ENCODE measurements at places on chromosomes 2 and 18.

- DNase-seq: no peak
Measured at GRCh38 chr2:98160554-98160953, 73.6 kb downstream of the VWA3B start.

GRCh38 chr2:223300326-223300725, 248.3 kb downstream of the KCNE4 start:
- no peak for DNase-seq

DNA sequence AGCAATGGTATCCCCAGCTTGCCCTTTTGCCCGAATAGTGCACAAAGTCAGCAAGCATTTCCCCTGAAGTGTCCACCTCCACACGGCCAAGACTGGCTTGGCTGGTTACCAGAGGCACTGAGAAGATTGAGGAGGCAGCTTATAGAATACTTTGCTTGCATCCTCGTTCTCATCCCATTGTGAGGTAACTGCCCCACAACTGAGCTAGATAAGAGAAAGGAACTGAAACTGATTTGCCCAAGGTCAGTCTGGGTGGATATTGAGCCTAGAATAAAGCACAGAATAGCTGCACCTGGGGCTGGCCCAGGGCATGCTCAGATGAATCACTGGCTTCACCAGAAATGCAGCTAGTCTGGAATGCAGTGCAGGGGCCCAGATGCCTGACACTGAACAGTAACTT, 32.7 kb upstream of the MAP4K3 start:
- DNase-seq: peak; percentile 69

GRCh38 chr2:113228351-113228750, 50.4 kb downstream of the PAX8 start:
- DNase-seq: no peak

GRCh38 chr2:203122317-203122986, 107.8 kb downstream of the NBEAL1 start:
- no peak for DNase-seq

GRCh38 chr2:120692691-120693090, 43.0 kb upstream of the GLI2 start:
- no peak for DNase-seq

- no peak for DNase-seq
Measured at GRCh38 chr2:119481501-119482455, 42.5 kb downstream of the SCTR start.

GRCh38 chr2:206420721-206421120, 22.6 kb upstream of the ADAM23 start:
- no peak for DNase-seq

DNA sequence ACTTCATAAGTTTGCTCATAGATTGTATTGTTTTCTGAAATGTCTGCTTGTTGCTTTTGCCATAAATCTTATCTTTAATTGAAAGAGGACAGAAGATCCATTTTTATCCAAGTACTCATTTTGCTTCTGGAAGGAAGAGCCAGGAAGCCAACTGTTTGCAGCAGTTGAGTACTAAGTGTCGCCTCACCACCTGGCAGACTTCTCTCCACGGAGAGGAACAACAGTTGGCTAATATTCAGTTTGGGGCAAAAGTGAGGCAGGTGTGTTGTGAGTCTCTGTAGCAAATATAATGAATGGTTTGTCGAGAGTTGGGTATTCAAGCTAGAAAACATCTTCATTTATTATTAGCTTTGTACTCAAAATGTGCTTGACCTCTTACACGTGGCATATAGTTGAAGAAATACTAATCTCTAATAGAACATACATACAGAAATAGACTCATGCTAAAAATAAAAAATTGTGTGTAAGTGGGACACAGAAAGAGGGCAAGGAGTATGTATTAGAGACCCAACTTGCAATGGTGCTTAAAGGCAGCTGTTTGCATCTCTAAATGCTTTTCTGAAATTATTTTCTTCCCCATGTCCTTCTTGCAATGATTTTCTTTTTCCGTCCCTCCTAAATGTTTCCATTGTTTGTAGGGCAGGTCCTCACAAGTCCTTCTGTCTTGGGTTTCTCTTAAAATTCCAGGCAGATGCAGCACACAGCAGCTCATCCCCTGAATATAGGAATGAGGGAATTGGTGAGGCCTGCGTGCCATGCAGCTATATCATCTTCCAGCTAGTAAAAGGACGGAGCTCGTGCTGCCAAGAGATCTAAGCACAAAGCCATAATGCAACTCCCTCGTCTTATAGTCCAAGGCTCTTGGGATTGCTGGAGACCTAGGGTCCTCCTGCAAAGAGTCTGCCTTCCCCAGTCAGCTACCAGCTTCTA, 44.8 kb upstream of the MAP3K20 start:
- no peak for DNase-seq

DNA sequence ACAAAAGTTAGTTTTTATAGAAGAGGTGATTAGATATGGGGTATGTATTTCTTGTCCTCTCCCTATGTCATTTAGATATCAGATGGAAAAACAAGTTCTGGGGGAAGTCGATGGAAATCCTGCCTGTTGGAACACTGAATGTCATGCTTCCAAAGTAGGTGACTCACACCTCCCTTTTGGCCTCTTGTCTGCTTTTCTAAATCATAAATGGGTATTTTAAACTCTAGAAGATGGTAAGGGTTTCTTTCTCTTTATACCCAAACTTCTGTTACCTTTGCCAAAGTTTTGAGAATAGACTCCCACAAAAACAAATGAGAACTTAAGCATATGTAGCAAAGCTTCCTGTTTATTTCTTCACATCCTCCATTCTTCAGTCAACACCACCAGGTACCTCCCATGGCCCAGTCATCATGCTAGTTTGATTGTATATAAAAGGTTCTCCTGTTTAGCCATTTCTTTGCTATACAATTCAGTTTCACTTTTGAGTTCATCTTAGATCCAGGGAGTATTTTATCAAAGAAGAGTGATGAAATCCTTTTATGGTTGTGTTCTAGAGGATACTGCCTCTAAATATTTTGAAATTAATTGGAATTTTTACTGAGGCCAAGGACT, 63.9 kb downstream of the PRKRA start:
- DNase-seq: no peak

GRCh38 chr18:9449600-9450414, 25.5 kb upstream of the RALBP1 start:
- DNase-seq: no peak

GRCh38 chr2:157735532-157735931, 106.9 kb upstream of the ACVR1C start:
- DNase-seq: no peak

DNA sequence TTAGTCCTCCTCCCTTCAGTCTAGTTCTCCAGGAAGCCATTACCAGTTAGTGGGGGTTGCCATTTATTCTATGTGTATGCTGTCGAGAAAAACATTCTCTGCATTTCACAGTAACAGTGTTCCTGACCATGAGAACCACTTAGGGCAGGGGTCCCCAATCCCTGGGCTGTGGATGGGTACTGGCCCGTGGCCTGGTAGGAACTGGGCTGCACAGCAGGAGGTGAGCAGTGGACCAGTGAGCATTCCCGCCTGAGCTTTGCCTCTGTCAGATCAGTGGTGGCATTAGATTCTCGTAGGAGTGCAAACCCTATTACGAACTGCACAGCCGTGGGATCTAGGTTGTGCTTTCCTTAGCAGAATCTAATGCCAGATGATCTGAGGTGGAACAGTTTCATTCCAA, 15.8 kb downstream of the ITGA4 start:
- no peak for DNase-seq

DNA sequence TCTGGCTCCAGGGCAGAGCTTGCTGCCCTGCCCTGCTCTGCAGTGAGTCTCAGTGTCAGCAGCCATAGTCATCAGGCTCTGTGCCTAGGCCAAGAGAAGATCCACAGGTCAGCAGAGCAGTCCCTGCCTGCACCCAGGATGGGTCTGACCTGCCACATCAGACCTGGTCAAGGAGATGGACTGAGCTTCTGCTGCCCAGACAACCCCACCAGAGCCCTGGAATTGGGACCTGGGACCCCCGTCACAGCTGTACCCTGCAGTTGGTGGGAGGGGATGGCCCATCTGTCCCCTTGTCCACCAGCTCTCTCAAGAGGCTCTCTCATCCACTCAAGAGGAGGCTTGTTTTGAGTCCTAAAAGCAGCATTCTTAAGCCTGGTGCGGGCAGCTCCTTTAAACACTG, 142.6 kb downstream of the TFCP2L1 start:
- no peak for DNase-seq

DNA sequence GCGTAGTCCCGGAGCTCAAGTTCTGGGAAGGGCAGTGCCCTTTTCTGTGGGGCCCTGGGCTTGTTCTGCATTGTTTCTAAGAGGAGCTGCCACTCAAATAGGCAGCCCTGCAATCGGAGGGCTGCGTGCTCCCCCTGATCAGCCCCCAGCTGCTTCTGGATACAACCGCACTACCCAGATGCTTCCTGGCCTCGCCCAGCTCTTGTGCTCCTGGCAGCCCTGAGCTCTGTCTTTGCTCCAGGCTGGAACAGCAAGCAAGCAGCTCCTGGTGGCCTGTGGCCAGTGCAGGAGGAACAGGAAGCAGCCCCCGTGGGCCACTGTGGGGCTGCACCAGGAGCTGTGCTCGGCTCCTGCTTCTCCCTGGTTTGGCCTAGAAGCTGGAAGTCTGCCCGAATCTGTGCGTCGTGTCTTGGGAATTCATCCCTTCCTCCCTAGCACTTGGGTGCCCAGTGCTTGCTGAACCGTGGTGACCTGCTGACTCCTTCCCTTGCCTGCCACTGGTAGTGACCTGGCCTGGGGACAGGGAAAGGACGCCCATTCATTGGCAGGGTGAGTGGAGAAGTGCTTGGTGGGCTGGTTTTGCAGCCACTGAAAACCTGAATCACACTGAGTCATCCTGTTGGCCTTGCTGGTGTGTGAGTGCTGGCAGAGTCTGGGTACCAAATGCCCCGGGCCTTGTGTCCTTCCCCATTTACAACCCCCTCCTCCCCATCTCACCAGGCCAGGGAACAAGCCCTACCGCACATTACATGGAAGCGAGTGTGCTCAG, 27.3 kb upstream of the NTSR2 start:
- DNase-seq: no peak

DNA sequence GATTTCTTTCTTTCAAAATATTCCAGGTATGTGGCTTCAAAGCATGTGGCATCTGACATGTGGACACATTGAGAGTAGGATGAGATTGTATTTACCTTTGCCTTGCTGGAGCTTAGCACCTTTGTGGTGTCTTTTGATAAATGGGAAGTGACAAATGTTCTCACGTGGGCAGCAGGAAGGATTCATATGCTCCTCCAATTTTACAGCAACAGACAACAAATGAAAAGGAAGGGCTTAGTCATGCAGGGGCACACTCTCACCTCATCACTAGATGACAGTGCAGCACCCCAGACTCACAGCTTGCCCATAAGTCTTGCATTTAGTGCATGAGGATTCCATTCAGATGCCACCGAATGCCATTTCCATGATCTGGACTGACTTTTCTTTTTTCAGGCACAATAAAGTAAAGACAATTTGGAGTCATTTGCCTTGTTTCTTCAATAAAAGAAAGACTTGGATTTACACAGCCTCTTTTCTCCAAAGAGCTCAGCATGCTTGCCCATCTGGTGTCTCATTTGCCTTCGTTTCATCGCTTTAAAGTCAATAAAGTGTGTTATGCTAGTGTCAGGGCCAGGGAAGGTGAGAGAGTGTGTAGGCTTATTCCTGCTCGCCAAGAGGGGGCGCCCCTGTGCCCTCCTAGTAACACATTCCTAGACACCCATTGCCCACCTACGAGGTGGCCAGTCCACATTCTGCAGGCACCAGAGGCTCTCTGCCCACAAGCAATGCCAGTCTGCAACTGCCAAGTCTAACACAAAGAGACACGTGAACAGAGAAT, 39.6 kb upstream of the DAPL1 start:
- no peak for DNase-seq

- DNase-seq: no peak
Measured at GRCh38 chr2:161030260-161031063, 129.8 kb upstream of the TANK start.

- DNase-seq: no peak
Measured at GRCh38 chr18:46705521-46705920, 48.5 kb upstream of the LOXHD1 start.

DNA sequence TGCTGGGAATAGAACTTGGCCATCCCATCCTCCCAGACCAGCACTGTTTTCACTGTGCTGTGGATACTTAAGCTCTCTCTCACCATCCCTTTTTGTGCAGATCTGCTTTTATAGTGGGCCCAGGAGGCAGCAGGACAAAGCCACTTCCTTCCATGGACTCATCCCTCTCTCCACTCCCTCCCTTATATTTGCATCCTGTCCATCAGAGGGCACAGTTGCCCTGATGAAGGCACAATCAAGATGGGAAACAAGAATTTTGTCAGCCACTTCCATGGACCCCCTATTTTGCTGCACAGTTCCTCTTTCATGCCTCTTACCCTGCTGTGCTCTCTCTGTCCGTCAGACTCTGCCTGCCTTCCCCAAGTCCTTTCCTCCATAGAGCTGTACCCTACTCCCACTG, 338.7 kb downstream of the HRH4 start:
- no peak for DNase-seq

GRCh38 chr18:58599106-58599505, 29.8 kb downstream of the ALPK2 start:
- DNase-seq: no peak

DNA sequence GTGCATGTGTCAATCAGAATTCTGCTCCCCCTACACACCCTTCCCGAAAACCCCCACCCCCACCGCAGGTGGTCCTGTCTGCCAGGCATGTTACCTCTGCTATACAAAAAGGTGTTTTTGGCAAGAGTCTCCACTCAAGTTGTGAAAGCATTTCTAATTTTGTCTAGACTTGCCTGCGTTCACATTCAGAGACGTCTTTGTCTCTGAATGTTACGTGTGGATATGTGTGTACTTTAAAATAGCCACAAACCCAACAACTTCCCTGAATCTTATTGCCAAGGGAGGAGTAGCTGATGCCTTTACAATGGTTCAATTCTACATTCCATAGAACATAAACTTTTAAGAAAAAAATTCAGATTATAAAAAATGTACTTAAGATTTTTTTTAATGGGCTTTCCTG, 66.6 kb downstream of the ITGA4 start:
- no peak for DNase-seq

- no peak for DNase-seq
Measured at GRCh38 chr2:206958261-206958660, 18.9 kb downstream of the CPO start.

- DNase-seq: no peak
Measured at GRCh38 chr2:135227386-135227785, 175.3 kb downstream of the RAB3GAP1 start.

- no peak for DNase-seq
Measured at GRCh38 chr2:125630377-125630776, 1025.6 kb upstream of the GYPC start.

GRCh38 chr2:27164960-27165763, 16.4 kb downstream of the TCF23 start:
- peak; percentile 32 for DNase-seq

- DNase-seq: no peak
Measured at GRCh38 chr18:50472941-50473340, 86.9 kb upstream of the MAPK4 start.

DNA sequence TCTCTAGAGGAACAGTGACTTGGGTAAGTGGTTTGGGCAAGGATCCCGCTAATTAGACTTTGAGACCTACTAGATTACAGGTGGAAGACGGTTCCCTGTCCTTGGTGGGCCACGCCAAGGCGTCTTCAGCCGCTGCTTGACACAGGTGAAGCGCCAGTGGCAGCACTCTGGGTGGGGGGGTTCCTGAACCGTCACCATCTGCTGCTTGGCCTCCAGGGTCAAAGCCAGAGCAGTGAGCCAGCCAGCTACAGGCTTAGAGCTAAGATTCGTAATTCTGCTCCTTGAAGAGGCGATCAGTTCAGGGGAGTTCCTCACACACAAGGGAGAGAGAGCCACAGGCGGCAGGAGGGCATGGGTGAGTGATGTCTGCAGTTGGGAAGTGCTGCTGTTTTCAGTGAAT, 39.4 kb upstream of the RBM44 start:
- DNase-seq: no peak

- no peak for DNase-seq
Measured at GRCh38 chr2:43087413-43087812, 139.0 kb downstream of the ZFP36L2 start.

Measured in germinal center (tissue), 1 donor.